ENCODE measurements at places on chromosomes 2 and 18. TPM values are rescaled to one million over a fixed set of nuclear protein-coding genes. Genes with fewer than 3 reads are reported as not detected.

RAMP1 gene
- total RNA-seq: 525 TPM

MC5R gene
- not detected for total RNA-seq

RASGRP3 gene
- 22.1 TPM for total RNA-seq

DNA sequence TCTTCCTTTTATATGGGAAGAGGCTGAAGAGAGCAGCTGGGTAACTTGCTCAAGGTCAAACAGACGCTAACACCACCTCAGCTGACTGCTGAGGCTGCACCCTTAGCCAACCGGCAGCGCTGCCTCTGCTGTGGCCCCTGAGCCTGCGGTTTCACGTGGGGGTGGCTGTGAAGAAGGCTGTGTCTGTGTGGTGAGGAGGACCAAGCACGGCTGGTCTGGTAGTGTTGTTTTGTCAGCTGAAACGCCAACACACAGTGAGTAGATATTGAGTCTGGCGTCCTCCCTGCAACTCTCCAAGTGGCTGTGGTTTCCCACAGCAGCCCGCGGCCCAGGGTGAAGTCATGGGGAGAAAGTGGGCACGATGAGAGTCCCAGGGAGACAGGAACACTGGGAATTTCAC lies 69.6 kb downstream of the THNSL2 start:
- no peak for DNase-seq

DNA sequence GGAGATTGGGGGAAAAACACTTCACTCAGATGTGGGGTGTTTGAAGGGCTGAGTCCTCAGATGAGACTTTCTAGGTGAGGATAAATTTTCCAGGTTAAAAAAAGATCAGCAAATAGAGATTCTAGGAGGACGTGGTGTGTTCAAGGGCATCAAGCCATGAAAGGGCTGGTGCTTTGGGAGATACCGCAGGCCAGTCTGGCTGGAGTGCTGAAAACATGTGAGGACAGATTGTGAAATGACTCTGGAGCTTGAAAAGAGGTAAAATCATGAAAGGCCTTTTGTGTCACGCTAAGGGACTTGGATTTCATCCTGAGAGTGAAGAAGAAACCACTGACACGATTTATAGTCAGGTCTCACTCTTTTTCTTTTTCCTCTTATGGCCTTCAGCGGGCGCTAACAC lies 320.5 kb downstream of the DPP10 start:
- DNase-seq: no peak
